ENCODE measurements at places on chromosomes 2 and 18.

- no peak for DNase-seq
Observed at GRCh38 chr2:16765356-16765755, 99.7 kb upstream of the CYRIA start.

- no peak for DNase-seq
Observed at GRCh38 chr2:194345347-194345746, 1311.7 kb upstream of the SLC39A10 start.

DNA sequence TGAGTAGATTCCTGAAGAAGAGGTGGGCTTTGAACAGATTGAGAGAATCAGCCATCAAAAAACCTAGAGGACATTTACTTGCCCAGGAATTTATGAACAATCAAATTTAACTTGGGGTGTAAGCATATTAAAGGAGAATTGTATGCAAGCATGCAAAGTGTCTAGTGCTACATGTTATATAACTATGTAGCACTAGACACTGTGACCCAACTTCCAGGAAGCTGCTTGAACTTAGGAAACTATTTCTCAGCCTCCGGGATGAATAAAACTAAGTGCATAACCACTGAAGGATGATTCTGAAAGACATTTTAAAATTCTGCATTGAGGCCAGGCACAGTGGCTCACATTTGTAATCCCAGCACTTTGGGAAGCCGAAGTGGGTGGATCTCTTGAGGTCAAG lies 12.4 kb downstream of the MFF start:
- DNase-seq, result no peak

GRCh38 chr2:196336715-196337114 lies 165.3 kb upstream of the STK17B start:
- DNase-seq, result no peak

Measured in fibroblast of gingiva (primary cell).